Stimulated activated CD8-positive, alpha-beta memory T cell treated with anti-CD3 and anti-CD28 coated beads, Interleukin-7, amount 100 ng/mL, for 48 hours (primary cell): ENCODE measurements at places on chromosomes 5 and 9.
A peak's percentile ranks its signal among the peaks of the same experiment; 100 is the strongest.

DNA sequence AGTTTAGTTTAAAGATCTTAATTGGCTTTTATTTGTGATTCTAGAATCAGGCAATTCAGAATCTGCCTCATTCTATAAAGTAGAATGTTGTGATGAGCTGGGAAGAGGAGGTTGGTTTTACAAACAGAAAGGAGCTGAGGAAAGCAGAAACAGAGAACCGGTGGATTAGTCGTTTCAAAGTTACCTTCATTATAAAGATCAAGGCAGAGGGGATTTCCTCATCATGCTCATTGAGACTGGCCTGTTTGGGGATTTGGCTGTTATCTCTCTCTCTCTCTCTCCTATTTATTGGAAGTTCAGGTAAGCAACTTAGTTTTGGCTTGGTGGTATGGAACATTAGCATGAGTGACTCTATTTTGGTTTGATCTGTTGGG is 134.0 kb downstream of the GCNT1 start:
- DNase-seq = no peak

DNA sequence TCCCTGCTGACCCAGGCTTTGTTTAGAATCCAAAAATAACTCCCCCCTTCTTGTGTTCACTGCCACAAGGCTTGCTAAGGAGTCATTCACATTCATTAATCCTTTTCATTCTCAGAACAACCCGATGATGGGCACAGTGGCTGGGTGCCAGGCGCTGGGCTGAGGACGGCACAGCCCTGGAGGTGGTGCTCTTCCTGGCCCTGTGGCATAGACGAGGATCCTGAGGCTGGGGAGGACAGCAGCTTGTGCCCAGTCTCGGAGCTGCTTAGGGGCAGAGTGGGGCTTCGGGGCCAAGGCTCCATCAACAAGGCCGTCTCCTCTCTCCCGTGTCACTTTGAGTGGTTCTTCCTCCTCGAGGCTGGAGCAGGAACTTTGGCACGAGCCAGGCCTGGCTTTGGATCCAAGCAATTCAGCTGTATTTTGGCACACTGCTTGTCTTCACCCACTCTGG is 166.7 kb downstream of the TTLL11 start:
- DNase-seq = no peak

DNA sequence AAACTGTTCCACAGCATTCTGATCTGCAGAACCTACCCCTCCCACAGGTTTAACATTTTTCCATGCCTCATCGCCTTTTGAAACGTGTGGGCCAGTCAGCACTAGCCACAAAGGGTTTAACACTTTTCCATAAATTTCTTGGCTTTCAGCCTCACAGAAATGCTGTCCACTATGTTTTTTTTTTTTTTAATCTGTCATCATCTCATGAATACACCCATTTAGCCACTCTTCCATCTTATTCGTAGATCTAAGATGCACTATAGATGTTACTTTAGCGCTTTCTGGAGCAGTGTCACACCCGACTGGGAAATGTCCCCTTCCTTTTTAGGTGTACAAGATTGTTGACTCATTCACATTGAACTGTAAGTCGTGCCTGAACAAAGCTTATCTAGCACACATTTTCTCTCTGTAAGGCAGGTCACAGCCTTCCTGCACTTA is 62.3 kb downstream of the GCNT1 start:
- no peak for DNase-seq

- DNase-seq = peak; percentile 78
These were observed 683 bp downstream of the DBN1 start for GRCh38 chr5:177472460-177473442.

DNA sequence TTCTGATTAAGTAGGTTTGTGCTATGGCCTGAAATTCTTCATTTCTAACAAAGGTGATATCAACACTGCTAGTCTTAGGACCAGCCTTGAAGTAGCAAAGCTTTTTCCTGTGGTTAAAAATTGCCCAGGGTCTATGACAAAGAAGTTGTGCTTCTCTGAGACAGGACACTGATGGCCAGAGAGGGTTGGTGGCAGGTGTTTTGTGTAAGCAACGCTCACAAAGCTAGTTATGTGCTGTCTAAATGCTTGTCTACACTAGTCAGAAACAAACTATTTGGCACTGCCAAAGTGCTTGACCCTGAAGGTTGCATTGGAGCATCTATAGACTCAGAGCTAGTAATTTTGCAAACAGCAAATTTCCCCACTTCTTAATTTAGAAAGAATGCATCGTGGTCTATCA is 44.1 kb upstream of the SELENOP start:
- no peak for DNase-seq

- DNase-seq = no peak
These were observed 35.7 kb upstream of the EGFL7 start for GRCh38 chr9:136626740-136627642.

GRCh38 chr5:164504141-164504772 is 998.8 kb downstream of the MAT2B start:
- DNase-seq = no peak

DNA sequence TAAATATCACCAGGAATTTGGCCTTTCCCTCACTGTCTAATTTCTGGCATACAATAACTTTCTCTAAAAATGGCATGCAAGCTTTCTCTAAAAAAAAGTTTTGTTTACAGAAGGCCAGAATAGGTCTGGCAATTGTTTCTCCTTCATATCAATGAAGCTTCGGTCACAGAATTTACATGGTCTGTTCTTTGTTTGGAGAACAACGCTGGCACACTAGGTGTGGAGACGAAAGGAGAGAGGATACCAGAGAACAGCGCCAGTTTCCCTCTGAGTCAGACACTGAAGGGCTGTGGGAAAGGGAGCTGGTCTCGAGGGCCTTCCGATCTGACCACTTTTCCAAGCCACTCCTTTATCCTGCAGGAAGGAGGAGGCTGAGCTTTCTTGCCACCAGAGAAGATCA is 60.1 kb upstream of the ITGA1 start:
- DNase-seq = no peak

- no peak for DNase-seq
These were observed 23.2 kb downstream of the STK10 start for GRCh38 chr5:172164769-172165212.

DNA sequence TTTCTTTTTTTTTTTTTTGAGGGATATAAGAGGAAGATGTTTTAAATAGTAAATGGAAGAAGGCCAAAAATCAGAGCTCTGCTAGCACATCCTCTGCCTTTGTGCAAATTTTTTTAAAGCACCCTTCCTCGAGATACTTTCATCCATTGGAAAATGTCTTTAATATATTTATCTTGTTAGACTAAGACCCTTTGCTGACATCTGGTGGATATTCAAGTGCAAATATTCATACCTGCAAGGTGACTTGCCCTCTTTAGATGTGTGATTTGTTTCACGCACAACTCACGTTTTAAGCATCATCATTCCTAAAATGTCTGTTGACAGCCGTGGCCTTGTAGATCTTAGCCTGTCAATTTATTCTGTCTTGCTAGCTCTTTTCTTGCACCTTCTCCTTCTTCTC is 258.5 kb downstream of the AGTPBP1 start:
- DNase-seq = no peak

DNA sequence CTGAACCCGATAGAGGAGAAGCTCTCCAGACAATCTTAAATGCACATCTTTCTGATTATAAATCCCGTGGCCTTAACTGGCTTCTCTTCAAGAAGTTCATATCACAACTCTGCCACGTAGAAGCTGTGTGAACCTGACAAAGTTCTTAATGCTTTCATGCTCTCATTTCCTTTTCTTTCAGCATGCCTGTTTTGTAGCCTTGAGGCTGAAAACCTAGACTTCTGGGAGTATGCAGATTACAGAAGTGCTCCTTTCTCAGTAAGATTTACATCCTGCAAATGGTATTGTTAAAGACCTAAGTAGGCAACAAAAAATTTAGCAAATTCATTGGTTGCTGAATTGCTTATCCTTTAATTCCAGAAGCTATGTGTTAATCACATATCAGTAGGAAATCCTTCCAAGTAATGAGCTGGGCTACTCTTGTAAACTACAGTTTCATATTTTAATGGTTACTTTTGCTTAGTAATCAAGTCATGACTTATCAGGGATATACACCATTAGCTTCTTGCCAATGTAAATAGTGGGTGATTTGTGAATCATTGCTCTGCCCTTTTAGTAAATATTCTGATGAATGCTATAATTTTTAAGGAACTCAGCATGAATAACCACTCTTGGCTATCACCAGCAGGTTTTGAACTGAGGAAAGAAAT is 334.7 kb downstream of the FBXL7 start:
- DNase-seq = no peak

- no peak for DNase-seq
These were observed 1761.5 kb downstream of the MAT2B start for GRCh38 chr5:165266939-165267338.

GRCh38 chr5:176817841-176818377 is 7.5 kb downstream of the UNC5A start:
- no peak for DNase-seq
